ENCODE measurements at places on chromosomes 2 and 18.

DNA sequence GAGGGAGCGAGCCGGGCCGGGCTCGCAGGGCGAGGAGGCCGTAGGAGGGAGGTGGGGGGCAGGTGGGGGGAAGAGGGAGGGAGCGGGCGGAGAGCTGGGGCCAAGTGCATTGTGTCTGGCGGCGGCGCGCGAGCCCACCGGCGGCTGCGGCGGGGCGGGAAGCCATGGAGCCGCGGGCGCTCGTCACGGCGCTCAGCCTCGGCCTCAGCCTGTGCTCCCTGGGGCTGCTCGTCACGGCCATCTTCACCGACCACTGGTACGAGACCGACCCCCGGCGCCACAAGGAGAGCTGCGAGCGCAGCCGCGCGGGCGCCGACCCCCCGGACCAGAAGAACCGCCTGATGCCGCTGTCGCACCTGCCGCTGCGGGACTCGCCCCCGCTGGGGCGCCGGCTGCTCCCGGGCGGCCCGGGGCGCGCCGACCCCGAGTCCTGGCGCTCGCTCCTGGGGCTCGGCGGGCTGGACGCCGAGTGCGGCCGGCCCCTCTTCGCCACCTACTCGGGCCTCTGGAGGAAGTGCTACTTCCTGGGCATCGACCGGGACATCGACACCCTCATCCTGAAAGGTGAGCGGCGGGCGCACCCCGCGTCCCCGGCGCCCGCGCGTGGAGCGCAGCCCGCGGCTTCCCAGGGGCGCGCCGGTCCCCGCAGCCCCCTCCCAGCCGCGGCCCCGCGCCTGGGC lies at the start of gene TMEM178A:
Gene TMEM178A (plus strand): TSS at position 107 of the 680 bp plus-strand sequence. CDS start 58 bp downstream, at position 165.
- peak; percentile 41 for DNase-seq

DNA sequence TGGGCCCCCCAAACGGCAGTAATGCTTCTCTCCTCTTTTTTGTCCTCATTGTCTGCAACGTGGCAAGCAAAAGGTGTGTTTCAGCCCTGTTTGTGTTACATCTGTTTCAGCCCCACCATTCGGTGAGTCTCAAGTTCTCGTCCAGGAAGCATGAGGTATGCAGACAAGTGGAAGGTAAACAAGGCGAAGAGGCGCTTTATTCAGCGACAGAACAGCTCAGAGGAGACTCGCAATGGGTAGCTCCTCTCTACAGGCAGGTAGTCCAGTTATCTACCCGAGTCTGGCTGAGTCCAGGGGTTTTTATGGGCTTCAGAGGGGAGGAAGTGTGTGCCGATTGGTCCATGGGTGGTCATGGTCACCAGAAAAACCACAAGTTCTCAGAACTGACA lies 733.4 kb upstream of the CDH7 start:
- no peak for DNase-seq

- DNase-seq, result peak; percentile 11
Observed at GRCh38 chr2:90207454-90208058, 1516.1 kb downstream of the RPIA start.

DNA sequence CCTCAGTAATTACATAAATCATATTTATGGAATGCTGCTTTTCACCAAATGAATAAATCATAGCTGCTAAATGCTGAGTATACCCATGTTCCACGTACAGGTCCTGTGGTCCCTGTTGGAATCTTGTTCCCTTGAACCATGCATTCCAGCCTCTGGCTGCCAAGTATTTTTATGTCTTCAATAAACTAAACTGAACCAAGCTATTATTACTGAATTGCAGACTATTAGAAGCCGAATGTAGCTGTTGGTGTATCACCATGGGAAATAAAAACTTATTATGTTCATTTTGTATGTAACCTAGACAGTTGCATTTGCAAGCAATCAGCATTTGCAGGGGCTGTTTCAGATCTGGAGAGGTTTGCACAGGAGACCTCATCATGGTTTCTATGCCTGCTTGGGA lies 362.4 kb downstream of the ADCYAP1 start:
- DNase-seq, result no peak

- no peak for DNase-seq
Observed at GRCh38 chr18:13527256-13527655, 199.1 kb downstream of the FAM210A start.

- no peak for DNase-seq
Observed at GRCh38 chr18:22739789-22740188, 193.3 kb upstream of the RBBP8 start.

DNA sequence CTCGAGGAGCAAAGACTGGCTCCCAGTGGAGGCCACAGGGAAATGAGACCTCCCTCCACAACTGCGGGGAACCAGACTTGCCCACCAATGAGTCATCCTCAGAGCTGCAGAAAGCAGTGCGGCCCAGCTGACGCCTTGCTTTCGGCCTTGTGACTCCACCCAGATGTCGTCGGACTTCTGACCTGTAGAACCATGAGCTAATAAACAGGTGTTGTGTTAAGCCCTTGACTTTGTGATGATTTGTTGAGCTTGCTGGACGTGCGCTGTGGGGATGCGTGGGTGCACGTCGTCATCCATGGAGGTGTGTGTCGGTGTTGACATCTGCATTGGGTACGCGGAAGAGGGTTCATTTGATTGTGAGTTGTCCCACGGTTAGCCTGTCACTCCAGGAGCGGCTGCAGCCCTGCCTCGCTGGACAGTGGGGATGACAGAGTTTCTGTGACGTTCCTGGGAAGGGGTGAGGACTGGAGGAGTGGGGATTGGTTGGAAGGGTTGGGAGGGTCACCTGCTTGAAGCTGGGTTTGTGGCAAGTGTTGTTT lies 154.1 kb downstream of the SH3BP4 start:
- DNase-seq, result no peak

- no peak for DNase-seq
Observed at GRCh38 chr2:62040926-62041325, 135.5 kb downstream of the COMMD1 start.

DNA sequence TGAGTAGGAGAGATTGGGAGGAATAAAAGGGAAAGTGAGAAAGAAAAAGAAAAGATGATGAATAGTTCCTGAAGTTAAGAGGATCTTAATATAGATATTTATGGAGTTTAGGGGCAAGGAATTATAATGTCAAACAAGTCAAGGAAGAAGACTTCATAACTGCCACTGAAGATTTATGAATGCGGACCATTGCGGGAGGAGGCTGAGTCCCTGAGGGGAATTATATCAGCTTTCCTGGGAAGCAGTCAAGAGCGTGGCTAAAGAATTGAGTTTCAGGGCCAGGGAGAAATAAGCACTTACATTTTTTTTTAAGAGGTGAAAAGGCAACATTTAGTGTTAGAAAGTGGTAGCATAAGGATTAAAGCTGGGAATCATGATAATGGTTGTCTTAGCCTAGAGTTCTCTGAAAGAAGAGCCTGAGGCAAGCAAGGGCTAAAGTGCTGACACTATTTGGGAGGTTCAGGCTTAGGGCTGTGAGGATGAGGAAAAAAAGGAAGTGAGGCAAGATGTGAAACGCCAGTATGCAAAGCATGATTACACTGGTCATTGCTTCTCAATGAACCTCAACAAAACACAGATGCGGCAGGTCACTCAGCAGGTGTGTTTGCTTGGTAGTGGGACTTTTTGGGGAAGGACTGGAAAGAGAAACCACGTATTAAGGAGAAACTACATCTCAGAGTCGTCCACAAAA lies 217.1 kb downstream of the SLC4A3 start:
- DNase-seq, result no peak

DNA sequence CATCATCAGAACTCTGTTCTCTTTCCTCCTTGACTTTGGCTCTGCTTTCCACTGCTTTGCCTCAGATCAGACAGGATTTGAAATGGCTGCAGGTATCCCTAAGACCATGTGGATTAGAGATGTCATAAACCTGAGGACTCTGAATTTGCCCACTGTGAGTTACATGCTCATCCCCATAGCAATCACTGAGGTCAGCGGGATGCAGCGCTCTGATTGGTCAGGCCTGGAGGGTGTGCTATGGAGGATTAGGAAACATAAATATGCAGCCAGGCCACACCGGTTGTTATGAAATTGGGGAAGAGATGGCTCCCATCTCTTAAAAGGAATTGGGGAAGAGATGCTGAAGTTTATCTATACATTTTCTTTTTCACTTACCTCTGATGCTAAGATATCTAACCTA lies 73.7 kb upstream of the DNAJC10 start:
- peak; percentile 33 for DNase-seq

DNA sequence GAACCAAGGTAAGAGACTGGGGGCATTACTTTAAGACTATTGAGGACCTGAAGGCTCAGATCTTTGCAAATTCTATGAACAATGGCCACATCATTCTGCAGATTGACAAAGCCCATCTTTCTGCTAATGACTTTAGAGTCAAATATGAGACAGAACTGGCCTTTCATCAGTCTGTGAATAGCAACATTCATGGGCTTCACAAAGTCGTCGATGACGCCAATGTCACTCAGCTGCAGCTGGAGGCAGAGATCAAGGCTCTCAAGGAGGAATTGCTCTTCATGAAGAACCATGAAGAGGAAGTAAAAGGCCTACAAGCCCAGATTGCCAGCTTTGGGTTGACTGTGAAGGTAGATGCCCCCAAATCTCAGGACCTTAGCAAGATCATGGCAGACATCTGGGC lies 43.8 kb upstream of the SLC4A10 start:
- peak; percentile 35 for DNase-seq

DNA sequence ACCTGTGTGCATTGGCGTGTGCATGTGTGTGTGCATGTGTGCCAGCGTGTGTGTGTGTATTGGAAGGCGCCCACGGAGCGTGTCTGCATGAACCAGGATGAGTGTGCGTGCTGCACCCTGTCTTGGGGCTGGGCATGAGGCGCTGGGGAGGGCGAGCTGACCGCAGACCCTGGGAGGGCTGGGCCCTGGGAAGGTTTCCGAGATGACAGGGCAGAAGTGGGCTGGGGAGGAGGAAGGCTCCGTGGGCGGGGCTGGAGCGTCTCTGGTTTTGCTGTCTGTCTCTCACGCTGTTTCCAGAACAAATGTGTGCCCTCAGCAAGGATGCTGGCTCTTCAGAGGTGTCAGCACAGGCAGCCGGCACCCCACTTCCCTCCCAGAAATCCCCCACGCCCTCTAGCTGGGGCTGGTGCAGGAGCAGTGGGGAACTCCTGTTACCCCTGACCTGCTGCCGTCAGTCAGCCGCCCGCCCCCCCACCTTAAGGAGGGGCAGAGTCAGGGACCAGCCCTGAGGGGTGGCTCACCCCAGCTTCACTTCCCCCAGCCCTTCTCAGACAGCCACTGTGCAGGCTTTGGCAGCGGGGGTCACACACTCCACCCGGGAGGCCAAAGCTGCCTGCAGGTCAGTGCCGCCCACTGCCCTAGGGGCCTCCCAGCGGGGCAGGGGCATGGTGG lies at the start of gene GPR35:
Gene GPR35 (plus strand): TSS at position 531 of the 672 bp plus-strand sequence. CDS start 4,473 bp downstream, outside the sequence.
- DNase-seq, result peak; percentile 35

- DNase-seq, result no peak
Observed at GRCh38 chr18:12995424-12995823, 4.3 kb downstream of the CEP192 start.

DNA sequence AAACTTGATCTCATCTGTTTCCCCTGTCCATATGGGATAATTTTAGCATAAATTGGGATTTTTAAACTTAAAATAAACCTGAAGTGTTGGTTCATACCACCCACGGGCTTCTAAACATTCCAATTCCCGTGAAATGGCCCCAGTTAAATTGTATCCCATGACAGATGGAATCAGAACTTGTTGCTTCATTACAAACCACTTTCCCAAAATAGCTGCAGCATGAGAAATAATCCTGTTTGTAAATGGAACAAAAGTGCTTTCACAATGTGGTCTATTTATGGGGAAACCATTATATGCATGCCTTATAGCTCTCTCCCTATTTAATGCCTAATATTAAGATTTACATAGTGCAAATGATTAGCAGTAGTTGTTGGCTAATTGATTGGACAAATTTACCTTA lies 15.9 kb downstream of the SCG2 start:
- DNase-seq, result no peak

DNA sequence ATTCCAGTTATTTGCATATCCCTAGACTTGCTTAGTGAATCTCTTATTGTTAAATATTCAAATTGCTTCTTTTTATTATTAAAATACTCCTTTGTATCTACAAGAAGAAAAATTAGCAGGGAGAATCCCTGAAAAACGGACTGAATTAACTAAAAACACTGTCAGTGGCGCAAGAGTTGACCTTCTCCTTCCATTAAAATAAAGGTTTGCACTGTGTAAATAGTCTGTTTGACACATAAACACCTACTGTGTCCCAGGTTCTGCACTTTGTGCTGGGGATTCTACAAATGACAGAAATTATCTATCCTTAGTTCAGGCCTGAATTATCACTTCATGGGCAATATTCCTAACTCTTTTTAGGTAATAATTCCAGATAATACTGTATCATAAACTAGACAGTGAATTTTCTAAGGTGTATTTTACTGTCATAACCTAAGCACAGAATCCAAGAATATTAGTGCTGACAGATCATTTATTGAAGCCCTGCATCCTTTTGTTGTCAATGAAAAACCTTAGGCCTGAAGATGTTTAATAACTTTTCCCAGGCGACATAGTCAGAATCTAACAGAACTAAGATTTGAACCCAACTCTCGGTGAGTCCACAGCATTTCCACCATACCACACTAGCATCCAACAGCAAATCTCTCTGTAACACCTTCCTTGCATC lies 17.0 kb upstream of the BMP10 start:
- no peak for DNase-seq

DNA sequence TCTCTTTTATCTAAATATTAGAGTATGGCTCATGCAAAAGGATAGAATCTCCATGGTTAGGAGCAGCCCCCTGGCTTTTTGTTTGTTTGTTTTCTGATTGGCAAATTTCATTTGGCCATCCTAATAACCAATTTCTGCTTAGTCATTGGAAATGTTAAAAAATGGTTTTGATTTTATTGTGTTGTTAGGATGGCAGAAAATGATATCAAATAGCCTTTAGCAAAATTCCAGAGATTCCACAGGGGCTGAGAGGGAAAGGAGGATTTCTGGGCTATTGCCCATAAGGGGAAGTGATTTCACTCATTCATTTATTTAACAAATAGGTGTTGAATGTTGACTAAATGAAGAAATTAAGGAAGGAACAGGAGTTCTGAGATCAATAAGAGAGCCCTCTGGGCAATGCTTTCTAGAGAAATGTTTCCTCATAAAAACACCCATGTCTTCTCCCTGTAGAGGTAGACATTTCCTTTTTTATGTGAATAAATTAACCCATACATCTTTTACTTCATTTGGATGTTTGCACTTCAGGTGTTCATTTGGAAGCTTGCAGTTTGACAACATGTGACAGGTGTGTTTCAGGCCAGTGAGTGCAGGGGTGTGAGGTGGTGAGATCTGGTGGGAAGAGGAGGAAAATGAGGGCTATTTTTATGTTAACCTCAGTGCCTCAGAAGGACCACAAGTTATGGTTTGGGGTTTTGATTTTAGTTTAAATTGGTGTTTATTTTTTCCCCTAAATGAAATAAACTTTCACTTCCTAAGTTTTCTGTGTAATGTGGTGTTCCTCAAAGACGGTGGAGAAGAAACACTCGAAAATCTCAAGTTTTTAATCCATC lies 61.7 kb upstream of the EPC2 start:
- no peak for DNase-seq

GRCh38 chr2:135600915-135601314 lies 69.6 kb downstream of the R3HDM1 start:
- no peak for DNase-seq
